HEK293T (cell line): ENCODE measurements at places on chromosomes 7 and 10.

DNA sequence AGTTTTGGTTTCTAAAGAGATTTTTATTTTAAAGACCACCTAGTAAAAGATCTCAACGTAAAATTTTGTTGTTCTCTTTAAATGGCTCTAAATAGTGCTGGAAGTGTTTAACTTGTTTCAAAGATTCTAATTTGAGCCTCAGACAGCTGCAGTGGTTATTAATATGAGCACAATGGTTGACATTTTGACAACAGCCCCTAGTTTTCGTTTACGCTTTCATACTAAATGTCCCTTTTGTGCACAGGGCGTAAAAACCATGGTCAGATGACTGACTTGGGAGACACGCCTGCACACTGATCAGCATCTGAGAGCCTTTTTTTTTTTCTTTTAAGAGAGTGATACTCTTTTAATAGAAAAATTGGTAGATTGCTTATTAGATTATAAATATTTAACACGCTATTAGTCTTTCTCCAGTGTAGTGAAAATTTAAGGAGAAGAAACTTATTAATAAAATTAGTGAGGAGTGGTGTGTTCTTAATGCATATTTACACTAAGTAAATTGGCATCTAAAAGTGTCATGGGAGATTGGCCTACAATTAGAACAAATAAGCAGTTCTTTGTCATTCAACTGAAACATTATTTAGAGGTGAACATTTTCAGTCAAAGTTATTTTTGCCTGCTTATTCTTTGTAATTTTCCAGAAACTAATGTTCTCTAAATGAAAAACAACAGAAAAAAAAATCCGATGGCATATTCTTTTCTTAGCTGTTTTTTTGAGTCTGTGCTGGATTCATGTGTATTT is 182.8 kb upstream of the PHYHIPL start:
- DNase-seq = no peak

GRCh38 chr7:135147899-135148721 is at the start of gene TMEM140:
Gene TMEM140, plus strand, starts transcription at chr7:135148072. Its CDS starts 16,370 bp downstream, at chr7:135164442.
- no peak for DNase-seq

DNA sequence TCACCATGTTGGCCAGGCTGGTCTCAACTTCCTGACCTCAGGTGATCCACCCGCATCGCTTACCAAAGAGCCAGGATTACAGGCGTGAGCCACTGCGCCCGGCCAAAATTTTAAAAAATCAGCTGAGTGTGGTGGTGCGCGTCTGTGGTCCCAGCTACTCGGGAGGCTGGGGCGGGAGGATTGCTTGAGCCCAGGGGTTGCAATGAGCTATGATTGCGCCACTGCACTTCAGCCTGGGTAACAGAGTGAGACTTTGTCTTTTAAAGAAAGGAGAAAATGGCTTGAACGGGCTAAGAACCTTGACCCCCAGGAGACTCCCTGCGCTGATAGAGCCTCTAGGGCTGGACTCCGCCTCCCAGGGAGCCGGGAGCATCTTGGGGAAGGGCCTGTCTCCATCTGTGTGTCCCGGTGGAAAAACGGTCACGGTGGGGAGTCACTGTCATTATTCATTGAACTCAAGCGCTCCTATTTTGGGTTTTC is 760 bp upstream of the KCTD7 start:
- DNase-seq = no peak

GRCh38 chr7:134870156-134870555 is 90.7 kb downstream of the CALD1 start:
- DNase-seq = no peak

GRCh38 chr7:18396953-18397352 is 98.6 kb upstream of the HDAC9 start:
- DNase-seq = no peak

GRCh38 chr7:106190589-106191330 is 78.6 kb upstream of the SYPL1 start:
- DNase-seq = no peak

DNA sequence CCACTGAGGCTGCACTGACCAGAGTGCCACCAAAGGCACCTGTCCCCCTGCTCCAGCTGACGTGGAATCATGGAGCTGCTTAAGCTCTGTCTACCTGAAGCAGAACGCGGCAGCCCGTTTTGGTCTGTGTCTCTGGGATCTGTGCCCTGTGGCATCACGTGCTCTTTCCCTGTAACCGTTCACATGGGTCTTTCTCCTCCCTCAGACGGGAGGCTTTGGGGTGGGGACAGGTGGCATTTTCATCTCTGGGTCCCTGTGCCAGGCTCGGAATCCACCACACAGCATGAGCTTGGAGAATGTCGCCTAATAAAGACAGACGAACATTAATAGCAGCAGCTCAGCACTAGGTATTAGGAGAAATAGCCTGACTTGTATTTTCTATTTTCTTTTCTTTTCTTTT is 1.6 kb upstream of the ADAP1 start:
- no peak for DNase-seq

DNA sequence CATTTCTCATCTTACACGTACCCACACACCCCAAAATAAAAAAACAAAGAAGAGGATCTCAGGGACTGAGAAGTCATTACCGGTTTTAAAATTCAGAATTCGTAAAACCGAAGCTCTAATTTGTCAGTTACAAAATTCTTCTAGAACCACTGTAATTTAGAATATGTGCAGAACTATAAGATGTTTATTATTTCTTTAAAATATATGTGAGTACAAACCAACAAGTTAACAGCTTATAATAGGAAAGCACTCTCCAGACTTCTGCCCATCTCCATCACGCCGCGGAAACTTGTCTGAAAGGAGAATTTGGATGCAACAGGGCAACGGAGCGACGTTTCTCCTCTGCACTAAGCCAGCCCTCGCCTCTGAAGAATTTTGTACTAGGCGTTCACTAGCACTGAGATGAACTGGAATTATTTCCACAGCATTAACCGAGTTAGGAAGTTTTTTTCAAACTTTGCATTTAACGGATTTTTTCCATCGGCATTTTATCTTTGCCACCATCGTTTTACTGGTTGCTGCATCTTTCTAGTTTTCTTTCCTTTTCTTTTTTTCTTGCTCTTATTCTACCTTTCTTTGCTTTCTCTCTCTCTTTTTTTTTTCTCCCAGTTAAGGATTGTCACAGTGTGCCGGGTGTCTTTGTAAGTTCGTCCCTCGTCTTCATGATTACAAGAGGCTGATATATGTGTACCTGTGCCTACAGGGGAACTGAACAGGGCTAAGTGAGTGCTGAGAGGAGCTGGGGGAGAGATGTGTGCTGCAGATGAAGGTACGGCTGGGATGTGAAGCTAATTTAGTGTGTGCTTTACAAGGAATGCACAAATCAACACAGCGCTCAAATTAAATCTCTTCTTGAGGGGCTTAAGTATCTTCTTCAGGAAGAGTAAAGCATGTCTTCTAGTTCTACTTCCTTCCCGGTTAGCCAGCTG is 295.9 kb upstream of the NFE2L3 start:
- no peak for DNase-seq

GRCh38 chr10:58851606-58852005 is 324.8 kb upstream of the PHYHIPL start:
- no peak for DNase-seq
